ENCODE measurements at places on chromosomes 3 and 15.

DNA sequence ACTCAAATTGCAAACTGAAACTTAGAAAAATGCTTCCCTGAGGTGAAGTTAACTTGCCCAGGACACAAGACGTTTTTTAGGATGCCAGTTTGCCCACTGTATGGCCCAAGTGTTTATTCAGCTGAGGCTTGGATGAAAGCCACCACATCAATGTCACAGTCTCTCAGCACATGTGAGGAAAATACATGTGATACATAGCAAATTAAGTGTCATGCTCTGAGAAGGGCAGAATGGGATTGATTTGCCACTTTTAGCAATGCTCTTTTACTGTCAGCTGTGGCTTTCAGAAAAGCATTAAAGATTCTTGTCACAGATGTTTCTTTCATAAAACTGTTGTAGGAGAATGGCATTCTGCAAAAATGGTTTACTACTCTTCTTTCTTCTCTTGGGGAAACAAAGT lies 165.5 kb downstream of the ZIC1 start:
- no peak for DNase-seq

- DNase-seq: no peak
These were observed 81.9 kb downstream of the PDE8A start for GRCh38 chr15:85063522-85064079.

DNA sequence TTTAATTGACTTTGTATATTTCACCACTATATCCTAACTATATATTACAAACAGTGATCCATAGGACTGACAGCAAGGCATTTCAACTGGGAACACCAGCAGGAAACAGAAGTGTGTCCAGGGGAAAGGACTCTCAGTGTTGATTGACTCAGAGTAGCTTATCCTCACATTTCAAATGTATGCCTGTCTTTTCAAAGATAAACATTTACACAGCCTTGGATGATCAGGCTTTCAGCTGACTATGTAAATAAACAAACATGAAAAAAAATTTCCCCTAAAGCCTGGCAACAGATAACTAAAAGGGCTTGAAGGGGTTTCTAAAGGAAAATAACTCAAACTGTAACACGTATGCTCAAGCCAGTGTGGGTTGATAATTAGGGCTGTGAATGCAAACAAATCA lies 321.8 kb downstream of the TBC1D5 start:
- DNase-seq: no peak

- DNase-seq: no peak
These were observed 45.0 kb downstream of the ZBTB20 start for GRCh38 chr3:115102046-115102445.

- DNase-seq: no peak
These were observed 243.9 kb downstream of the MEIS2 start for GRCh38 chr15:36856339-36856973.

- no peak for DNase-seq
These were observed 346.8 kb downstream of the CNTN3 start for GRCh38 chr3:74267588-74268184.
